Forelimb muscle (tissue), 1 donor: ENCODE measurements at places on chromosomes 12 and 14. TPM values are rescaled to one million over a fixed set of nuclear protein-coding genes. Genes with fewer than 3 reads are reported as not detected.

The IAPP gene
- not detected for polyA plus RNA-seq

The METAP2 gene
- polyA plus RNA-seq, result 123 TPM

The OR4N5 gene
- not detected for polyA plus RNA-seq

The ZFP36L1 gene
- 163 TPM for polyA plus RNA-seq

The VDR gene
- 0.46 TPM for polyA plus RNA-seq

The ASCL4 gene
- polyA plus RNA-seq, result not detected

The OTOGL gene
- 0.38 TPM for polyA plus RNA-seq

The TSHR gene
- polyA plus RNA-seq, result 0.65 TPM

The TMEM253 gene
- polyA plus RNA-seq, result 0.62 TPM

The CFAP73 gene
- polyA plus RNA-seq, result 0.13 TPM
